Activated T-helper 1 cell treated with anti-CD3 and anti-CD28 coated beads, Interleukin-2, amount 50 U/mL, for 16 hours (primary cell): ENCODE measurements at places on chromosomes 1 and 21.

DNA sequence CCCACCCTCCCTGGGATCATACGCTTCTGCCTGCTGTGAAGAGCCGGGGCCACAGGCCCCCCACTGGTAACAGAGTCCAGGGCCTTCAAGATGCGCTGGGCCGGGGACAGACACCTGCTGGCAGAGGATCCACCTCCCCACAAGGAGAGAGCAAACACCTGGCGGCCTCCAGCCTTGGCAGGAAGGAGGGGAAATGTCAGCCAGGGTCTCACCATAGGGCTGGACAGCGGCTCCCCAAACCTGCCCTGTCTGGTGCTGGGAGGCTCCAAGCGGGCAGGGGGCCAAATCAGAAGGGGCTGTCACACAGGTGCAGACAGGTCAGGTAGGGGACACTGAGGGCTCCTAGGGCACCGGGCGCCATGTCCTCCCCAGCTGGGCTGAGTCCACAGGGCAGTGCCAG, 58.9 kb downstream of the KCNAB2 start:
- no peak for DNase-seq

DNA sequence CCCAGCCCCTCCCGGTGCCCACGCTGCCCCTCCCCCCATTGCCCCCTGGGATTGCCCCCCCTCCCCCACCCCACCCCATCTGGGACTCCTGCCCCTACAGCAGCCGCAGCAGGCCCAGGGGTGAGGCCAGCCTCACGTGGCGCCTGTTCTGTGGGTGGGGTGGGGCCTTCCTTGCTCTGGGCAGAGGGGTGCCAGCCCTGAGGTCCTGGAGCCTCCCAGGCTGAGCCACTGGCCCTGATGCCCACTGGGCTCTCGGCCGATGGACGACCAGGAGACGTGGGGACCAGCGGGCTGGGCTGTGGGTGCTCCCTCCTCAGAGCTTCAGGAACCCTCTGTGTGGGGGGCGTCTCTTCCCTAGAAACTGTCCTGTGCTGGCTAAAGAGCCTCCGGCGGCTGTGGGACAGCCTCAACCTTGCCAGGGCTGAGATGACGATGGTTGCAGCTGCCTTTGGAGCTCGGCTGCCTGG, 5.8 kb upstream of the C1orf159 start:
- DNase-seq = no peak

GRCh38 chr21:41830764-41831452, 48.2 kb downstream of the PRDM15 start:
- no peak for DNase-seq

GRCh38 chr21:22585558-22585957, 1587.3 kb downstream of the NCAM2 start:
- no peak for DNase-seq

GRCh38 chr1:23854568-23854967, 13.5 kb downstream of the FUCA1 start:
- DNase-seq = no peak

- no peak for DNase-seq
These were observed 9.8 kb upstream of the CSF3R start for GRCh38 chr1:36492491-36492890.

GRCh38 chr1:203907901-203908300, 46.5 kb downstream of the SNRPE start:
- no peak for DNase-seq

- no peak for DNase-seq
These were observed 72.3 kb downstream of the SIK1 start for GRCh38 chr21:43354666-43355065.

DNA sequence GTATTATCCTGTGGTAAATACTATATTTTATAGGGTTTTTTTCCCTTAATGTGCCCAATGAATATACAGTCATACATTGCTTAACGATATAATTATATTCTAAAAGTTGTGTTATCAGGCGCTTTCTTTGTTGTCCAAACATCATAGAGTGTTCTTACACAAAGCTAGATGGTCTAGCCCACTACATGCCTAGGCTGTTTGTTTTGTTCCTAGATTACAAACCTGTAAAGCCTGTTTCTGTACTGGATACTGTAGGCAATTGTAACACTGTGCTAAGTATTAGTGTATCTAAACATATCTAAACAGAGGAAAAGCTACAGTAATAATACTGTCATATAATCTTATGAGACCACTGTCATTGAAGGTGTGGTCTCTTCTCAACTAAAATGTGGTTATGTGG, 242.6 kb upstream of the C1orf105 start:
- no peak for DNase-seq

- DNase-seq = no peak
These were observed 49.3 kb downstream of the CLCA4 start for GRCh38 chr1:86596224-86596623.

- no peak for DNase-seq
These were observed 538.4 kb downstream of the PTPRC start for GRCh38 chr1:199177241-199177640.

DNA sequence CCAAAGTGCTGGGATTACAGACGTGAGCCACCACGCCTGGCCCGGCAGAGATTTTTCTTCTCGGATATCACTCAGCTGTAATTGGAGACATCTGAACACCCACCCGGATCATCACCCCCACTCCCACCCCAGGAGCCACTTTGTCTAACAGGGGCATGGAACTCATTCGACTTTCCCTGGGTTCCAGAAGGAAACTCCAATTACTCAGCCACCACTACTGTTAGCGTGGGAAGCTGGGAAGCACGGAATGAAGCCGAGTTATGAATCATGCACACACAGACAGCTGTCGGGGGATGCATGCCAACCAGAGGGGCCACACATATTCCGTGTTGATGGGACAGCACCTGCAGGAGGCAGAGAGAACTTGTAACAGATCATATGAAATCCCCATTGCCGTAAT, 85.2 kb downstream of the HLCS start:
- DNase-seq = no peak

GRCh38 chr1:237470712-237471338, 419.9 kb downstream of the ZP4 start:
- no peak for DNase-seq

GRCh38 chr1:8222789-8223188, 95.1 kb upstream of the SLC45A1 start:
- no peak for DNase-seq

- DNase-seq = no peak
These were observed 115.0 kb upstream of the GRIK3 start for GRCh38 chr1:37149296-37149695.

GRCh38 chr1:50977575-50978143, 7.6 kb downstream of the CDKN2C start:
- DNase-seq = no peak

GRCh38 chr1:43706598-43707189, 642 bp upstream of the ST3GAL3 start:
- no peak for DNase-seq

- DNase-seq = no peak
These were observed 202.0 kb downstream of the MATN1 start for GRCh38 chr1:30521261-30521865.

DNA sequence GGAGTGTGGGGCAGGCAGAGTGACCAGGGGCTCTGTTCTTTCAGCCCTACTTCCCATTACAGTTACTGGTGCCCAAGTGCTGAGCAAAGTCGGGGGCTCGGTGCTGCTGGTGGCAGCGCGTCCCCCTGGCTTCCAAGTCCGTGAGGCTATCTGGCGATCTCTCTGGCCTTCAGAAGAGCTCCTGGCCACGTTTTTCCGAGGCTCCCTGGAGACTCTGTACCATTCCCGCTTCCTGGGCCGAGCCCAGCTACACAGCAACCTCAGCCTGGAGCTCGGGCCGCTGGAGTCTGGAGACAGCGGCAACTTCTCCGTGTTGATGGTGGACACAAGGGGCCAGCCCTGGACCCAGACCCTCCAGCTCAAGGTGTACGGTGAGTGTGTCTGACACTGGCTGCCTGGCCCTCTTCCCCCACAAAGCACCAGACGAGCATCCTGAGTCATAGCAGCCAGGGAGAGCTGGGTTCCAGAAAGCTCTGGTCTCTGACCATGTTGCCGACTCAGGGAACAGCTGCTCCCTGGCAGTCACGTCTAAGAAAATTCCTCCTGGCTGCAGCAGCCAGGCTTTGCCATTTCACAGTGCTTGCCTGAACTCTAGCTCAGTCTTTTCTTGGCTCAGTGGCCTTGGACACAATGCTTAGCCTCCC, 3.3 kb downstream of the SLAMF8 start:
- DNase-seq = no peak

DNA sequence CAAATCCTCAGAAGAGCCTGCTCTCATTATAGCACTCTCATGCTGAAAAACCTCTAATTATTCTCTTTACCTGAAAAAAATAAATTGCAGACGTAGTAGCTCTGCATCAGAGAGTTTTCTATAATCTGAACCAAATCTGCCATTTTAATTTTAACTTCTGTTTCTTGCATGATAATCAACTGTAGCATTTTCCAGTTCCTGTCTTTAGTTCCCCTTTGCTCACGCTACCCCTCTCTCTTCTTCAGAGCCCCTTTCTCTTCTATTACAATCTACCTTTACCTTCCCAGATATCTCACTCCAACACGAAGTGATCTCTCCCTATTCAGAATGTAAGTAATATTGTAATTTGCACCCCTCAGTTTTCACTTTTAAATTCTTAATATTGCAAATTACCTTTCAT, 31.4 kb downstream of the FMO1 start:
- no peak for DNase-seq
